ENCODE measurements at places on chromosomes 16 and 17.

DNA sequence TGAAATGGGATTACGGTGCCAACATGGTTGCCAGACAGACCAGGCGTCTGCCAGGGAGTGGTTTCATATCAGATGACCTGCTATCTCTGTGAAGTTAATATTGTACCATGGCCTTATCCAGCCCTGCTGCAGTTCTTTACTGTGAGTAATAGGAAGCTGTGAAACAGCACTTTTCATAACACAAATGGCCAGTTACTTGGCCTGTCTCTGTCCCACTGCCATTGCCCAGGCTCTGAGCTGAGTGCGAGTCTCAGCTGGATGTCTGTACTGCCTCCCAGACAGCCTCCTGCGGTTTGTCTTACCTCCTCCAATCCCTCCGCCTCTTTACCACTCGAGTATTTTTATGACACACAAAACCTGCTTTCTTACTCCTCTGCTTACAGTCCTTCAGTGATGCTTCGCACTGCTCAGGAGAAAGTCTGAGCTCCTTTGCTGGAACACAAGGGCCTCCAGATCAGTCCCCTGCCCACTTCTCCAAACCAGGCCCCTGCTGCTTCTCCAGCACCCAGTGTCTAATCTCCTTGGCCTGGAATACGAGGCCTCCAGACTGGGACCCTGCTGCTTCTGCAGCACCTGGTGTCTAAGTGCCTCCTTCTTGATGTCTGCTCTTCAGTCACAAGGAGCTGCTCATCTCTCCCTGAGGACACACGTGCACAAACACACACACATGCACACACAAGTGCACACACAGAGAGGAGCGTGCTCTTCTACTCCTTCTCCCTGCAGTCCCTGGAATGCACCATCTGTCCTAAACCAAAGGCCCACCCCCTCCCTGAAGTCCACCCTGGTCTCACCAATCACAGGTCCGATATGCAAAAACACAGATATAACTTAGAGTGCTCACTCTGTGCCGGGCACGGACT lies 17.1 kb upstream of the RHOT1 start:
- no peak for DNase-seq

DNA sequence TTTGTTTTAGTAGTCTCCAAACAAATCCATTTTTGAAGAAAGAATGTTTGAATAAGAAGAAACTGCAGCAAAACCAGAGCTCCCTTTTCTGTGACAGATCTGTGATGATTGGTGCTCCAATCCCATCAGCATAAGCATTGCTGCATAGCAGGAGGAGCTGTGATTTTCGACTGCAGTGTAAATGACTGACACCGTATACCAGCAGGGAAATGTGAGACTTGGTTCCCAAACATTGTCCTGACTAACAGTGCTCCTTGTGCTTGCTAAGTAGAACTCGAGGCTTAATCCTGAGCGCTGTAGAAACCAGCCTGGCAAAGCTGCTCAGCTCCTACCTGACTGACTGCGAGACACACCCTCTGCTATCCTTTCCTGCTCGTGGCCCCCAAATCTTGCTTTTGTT lies 57.2 kb downstream of the NUP93 start:
- DNase-seq, result no peak

DNA sequence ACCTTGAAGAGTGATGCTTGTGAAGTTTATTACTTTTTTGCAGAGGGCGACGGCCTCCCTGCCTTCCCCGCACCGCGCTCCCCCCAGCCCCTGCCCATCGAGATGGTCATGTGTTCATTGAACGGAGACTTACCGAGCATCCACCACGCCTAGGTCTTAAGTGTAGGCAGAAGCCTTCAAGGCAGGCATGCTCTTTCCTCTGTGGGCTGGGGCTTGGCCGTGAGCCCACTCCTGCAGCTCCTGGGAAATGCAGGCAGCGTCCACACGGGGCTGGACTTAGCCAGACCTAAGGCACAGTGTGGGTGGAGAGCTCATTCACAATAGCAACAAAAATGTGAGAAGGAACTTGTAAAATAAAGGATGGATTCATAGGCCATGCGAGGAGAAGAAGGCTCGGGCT lies 19.2 kb downstream of the RNF213 start:
- DNase-seq, result peak; percentile 13

DNA sequence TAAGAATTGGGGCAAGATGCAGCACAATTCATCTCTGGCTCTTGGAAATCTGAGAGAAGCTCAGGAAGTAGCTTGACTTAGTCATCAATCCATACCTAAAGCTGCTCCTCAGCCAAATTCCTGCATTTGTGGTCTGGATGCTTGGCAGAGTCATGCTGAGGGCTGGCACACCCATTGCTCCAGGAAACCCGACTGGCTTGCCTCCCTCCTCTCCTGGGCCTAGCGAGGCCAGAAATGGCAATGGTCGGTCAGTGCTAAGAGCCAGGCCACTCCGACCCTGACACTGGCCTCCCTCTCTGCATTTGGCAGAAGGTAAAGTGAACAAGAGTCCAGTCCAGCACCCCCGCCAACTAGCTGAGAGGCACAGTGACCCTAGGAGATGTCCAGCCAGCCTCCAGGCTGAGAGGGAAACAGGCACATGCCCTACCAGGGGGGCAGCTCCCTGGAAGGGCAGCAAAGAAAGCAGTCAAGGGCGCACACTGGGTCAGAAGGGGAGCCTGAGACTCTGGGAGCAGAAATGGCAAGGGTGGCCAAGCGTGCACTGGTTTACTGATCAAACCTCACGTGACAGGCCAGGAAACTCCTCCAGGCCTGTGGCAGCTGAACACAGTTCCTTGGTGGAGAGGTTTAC lies 10.0 kb downstream of the POLDIP2 start:
- peak; percentile 61 for DNase-seq

DNA sequence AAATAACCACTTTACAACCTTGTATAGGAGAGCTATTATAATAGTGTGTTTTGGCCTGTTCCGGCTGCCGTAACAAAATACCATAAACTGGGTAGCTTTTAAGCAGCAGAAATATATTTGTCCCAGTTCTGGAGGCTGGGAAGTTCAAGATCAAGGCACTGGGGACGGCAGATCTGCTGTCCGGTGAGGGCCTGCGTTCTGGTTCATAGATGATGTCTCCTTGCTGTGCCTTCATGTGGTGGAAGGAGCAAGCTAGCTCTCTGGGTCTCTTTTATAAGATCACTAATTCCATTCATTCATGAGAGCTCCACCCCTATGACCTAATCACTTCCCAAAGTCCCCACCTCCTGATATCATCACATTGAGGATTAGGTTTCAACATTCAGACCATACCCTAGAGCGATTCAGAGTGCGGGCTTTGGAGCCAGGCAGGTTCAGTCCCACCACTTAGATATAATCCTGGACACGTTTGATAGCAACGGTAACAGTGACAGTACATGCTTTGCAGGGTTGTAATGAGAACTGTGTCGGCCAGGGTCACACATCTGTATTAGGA lies 76.2 kb upstream of the ZFHX3 start:
- no peak for DNase-seq

GRCh38 chr17:62870552-62870971 lies 62.4 kb upstream of the MARCHF10 start:
- DNase-seq, result no peak

- no peak for DNase-seq
These were observed 1.3 kb downstream of the NETO2 start for GRCh38 chr16:47142486-47142820.

DNA sequence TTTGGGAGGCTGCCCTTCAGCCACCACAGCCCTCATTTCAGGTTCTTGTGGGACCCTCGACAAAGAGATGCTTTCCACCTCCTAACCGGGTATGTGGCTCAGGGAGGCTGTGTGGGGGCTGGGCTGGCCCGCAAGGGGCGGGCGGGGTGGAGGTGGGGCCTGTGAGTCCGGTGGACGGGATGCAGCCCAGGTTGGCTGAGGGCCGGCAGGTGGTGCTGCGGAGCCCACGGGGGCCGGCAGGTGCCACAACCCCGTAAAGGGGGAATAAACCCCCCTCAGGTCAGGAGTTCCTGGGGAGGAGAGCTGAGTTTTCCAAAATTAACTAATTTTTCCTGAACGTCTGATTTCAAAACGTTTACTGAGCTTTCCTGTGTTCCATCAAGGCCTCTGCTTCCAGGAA lies 4.9 kb upstream of the CIAO3 start:
- no peak for DNase-seq

GRCh38 chr16:47013910-47014309 lies 40.4 kb upstream of the DNAJA2 start:
- DNase-seq, result no peak

GRCh38 chr17:32757963-32758362 lies 119.0 kb downstream of the MYO1D start:
- no peak for DNase-seq

GRCh38 chr17:17852930-17853329 lies 16.1 kb upstream of the SREBF1 start:
- no peak for DNase-seq

- DNase-seq, result no peak
These were observed 11.1 kb upstream of the FUS start for GRCh38 chr16:31168848-31169247.

DNA sequence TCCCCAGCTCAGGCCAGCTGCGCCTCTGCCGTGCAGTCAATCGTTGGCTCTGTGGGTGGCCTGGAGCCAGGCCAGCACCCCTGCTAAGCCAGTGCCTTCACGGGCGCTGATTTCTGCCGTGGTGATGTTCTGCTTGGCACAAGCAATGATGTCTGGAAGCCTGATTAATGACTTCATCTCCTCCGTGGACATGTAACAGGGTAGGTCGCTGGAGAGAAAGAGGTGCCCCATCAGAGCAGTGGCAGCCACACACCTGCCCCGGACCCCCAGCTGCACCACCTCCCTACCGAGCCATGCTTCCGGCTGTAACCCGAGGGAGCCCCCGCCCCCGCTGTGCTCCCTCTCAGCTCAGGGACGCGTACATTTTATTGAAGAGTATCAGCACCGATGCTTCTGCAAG lies 1.9 kb downstream of the ARL16 start:
- DNase-seq, result no peak

DNA sequence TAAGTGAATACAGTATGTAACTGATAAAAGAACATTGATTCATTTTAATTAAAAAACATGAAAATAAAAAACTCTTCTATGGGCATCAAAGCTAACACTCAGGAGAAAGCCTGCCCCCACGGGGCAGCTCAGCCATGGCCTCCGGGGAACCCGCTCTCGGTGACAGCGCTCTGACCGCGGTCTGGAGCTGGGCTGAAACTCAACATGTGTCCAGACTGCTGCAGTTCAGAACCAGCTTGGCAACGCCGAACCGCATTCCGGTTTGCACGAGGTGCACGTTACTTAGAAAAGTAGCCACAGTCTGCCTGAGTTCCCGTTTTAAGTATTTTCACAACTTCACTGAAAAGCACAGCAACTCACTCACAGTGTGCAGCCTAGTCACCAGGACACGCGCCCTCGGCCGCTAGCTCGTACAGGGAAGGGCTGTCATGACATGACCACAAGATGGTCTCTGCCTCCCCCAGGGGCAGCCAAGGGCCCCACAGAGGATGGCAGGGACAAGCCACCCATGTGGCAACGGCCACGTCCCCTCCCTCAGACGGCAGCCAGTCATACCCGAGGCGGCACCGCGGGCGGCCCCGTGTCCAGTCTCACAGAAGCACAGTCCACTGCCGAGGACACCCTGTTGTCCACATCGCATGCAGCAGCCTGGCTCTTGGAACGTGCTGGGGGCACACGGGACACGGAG lies 77.1 kb upstream of the METRNL start:
- no peak for DNase-seq

DNA sequence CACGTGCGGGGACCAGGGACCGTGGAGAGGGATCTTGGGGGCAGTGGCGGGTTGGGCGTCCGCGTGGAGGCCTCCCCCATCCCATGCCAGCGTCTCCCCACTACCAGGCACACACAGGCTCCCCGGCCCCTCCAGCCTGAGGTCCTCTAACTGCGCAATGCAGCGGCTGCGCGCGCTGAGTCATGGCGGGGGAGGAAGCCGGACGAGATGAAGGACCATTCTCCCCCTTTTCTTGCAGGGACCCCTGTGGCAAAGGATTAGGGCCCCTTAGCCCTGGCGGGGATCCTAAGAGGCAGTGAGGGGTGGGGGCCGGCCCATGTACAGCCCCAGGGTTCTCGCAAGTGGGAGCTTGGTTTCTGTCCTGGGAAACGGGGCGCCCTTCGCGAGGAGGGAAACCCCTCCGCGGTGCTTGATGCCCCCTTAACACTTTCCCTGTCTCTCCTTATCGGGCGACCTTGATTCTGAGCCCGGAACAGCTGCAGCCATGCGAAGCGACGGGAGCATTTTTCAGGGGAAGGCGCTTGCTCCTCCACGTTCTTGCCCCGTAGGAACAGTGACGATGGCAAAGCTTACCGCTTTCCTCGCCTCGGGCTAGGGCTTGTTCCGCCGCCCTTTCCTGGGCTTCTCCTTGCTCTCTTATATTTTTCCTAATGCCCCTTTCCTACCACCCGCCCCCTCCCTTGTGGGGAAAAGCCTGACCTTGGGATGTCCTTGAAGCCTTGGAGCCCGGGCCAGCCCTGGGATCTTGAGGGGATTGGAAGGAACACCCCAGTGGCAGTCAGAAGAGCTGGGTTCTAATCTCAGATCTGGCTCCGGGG lies 592 bp downstream of the ALDOA start:
- no peak for DNase-seq

- no peak for DNase-seq
These were observed 40.4 kb downstream of the TTLL6 start for GRCh38 chr17:48776602-48777001.

GRCh38 chr17:48241131-48241591 lies 133.6 kb downstream of the SNX11 start:
- peak; percentile 41 for DNase-seq

DNA sequence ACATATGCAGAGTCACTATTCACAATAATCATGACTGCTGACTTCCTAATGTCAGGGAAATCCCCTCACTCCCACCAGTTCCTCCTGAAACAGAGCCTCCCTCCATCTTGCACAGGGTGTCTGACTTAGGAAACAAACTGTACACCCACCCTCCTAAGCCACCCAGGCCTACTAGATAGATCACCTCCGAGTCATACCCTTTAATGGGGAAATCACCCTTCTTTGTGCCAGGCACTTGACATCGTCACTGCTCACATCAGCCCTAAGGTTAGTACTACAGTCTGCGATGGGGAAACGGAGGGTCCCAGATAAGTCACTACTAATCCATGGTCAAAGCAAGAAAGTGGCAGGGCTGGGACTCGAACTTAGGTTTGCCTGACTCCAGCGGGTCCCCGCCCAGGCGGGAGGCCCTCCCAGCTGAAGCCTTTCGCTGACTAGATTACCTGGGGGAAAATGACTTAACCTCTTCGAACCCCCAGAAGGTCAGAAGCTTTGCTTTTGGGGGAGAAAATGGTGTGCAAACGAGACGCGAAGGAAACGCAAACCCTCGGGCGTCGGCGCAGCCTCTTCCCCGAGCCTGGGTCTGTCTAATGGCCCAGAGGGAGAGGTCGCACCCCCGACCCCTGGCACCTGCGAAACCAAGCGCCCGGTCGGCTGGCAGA lies 3.4 kb upstream of the MLLT6 start:
- no peak for DNase-seq

- peak; percentile 17 for DNase-seq
These were observed 17.1 kb downstream of the MRTFB start for GRCh38 chr16:14088155-14088753.

- DNase-seq, result peak; percentile 65
These were observed 24.3 kb downstream of the POLR3E start for GRCh38 chr16:22321340-22322001.
